ENCODE measurements at places on chromosomes 4 and X.
A peak's percentile ranks its signal among the peaks of the same experiment; 100 is the strongest.

DNA sequence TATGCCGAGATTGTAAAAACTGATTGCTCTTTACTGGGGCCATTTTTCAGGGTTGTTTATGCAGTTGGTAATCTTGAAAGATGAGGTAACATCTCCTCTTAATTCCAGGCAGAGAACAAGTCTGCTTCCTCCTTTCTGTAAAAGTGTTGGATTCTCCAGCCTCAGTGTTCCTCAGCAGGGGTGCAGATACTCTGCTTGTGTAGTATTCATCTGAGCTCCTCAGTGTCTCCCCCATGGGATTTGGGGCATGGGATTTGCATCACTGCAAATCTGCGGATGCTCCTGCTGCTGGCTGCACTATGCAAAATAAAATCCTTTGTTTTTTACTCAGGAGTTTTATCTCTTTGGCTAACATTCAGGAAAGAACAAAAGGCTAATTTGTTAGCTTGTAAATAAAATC lies 104.9 kb upstream of the ATP8A1 start:
- DNase-seq, result no peak

- DNase-seq, result no peak
Measured at GRCh38 chrX:38220415-38221390, at the start of gene SRPX. SRPX (minus strand) TSS chrX:38220871; CDS start chrX:38220792, 79 bp downstream.

DNA sequence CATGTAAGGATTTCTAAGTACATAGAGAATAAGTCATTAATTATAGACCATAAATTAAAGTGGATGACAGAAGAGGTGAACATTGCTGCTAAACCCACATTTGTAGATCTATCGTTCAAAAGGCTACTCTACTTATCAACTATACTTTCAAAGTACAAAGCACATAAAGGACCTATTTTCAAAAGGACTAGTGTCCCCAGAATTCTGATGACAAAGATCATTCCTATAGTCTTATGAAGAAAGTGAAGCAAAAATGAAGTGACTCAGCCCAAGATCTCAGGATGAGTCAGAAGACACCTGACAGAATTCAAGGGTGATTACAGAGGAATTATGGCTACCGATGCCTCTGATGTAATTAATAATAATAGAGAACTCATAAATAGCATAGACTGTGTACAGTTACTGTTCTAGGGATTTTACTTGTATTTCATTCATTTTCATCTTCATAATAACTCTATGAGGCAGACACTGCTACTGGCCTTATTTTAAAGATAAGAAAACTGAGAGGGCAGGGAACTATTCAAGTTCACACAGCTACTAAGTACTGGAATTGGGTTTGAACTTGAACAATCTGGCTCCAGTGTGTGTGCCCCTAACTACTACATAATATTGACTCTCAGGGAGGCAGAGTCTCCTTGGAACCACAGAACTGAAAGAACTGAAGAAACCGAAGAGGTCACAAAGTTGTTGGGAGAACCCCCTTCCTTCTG lies 17.1 kb downstream of the USP46 start:
- no peak for DNase-seq

- DNase-seq, result no peak
Measured at GRCh38 chr4:11281720-11282119, 147.0 kb downstream of the HS3ST1 start.

DNA sequence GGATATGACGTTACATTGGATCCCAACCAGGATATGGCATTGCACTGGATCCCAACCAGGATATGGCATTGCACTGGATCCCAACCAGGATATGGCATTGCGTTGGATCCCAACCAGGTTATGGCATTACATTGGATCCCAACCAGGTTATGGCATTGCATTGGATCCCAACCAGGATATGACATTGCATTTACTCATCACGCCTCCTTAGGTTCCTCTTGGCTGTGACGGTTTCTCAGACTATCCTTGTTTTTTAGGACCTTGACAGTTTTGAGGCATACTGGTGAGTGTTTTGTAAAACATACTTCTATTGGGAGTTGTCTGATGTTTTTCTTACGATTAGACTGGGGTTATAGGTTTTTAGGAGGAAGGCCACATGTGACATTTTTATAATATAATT lies 5.4 kb upstream of the ACSL1 start:
- no peak for DNase-seq

DNA sequence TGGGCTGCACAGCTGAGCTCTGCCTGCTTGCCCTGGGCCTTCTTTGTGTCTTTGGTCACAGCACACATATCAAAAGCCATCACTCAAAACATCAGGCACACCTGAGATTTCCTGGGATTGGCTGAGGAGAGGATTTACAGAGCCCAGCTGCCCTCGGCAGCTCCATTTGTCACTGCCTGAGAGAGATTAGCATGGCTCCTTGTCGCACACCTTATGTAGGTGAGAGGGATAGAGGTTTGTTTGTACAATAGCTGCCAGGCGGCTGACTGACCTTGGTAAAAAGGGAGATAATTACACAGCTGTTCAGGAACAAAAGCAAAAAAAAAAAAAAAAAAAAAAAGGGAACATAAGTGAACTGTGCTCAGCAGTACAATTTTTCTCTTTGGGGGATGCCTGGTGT lies 63.2 kb downstream of the MGST2 start:
- DNase-seq, result no peak

DNA sequence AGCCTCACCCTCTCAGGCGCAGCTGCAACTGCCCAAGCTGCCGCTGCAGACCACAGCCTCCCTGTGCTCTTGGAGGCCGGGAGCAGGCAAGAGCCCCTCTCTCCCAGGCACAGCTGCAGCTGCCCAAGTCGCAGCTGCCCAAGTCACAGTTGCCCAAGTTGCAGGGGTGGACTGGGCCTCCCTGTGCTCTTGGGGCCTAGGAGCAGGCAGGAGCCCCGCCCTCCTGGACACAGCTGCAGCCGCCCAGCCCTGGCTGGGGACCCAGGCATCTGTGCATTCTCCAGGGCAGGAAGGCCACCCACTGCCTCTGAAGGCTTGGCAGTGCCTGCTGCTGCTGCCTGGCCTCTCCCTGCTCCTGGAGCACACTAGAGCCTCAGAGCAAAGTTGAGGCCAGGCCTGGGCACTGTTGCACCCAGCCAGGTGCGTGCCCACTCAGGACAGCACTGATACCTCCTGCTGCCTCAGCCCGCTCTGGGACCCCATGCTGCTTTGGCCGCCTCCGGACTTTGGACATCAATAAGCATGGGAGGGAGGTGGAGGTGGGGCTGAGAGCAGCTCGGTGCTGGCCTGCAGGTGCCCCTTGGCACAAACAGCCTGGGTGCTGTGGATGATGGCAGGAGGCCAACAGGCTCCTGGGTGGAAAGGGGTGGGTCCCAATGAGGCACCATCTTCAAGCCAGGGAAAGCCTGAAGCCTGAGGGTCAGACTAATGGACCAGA lies 247.5 kb downstream of the PDGFC start:
- no peak for DNase-seq

- no peak for DNase-seq
Measured at GRCh38 chrX:81537723-81538122, 335.8 kb downstream of the SH3BGRL start.

- DNase-seq, result no peak
Measured at GRCh38 chrX:34238896-34239295, 106.8 kb upstream of the FAM47A start.

DNA sequence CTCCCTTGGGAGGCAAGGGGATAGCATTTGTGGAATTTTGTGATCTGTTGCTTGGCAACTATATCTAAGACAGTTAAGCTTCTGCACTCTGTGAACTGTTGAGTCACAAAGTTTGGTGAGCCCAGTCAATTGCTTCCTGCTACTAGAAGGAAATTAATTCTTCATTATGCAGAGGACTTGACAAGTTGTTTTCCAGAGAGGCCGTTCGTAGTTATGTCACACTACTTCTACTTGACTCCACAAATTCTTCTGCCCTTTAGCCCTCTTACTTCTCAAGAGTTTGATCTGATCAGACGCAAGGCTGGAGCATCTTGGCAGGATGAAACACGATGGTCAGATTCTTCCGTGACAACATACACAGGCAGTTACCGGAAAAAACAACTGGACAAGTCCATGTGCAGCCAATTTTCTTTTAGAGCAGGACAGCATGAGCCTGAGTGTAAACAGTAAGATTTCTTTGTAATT lies at the start of gene C4orf51:
TSS of gene C4orf51 (plus strand) at position 156 of the 465 bp plus-strand sequence. CDS start at position 214, 58 bp downstream.
- DNase-seq, result no peak

DNA sequence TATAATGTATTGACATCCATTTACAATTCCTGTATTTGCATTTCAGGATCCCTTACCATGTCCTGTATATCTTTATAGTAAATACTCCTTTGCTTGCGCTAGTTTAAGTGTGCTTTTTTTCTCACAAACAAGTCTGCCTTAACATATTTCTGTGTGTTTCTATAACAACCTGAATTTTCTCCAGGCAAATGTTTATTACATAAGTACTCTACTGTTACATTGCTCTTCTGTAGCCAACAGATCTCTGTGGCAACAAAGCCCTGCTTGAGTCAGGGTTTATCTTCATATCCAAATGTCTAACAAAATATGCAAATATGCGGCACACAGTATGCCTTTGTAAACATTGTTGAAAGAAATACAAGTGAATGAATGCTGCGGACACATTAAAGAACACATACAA lies 625.5 kb downstream of the TLL1 start:
- DNase-seq, result no peak

DNA sequence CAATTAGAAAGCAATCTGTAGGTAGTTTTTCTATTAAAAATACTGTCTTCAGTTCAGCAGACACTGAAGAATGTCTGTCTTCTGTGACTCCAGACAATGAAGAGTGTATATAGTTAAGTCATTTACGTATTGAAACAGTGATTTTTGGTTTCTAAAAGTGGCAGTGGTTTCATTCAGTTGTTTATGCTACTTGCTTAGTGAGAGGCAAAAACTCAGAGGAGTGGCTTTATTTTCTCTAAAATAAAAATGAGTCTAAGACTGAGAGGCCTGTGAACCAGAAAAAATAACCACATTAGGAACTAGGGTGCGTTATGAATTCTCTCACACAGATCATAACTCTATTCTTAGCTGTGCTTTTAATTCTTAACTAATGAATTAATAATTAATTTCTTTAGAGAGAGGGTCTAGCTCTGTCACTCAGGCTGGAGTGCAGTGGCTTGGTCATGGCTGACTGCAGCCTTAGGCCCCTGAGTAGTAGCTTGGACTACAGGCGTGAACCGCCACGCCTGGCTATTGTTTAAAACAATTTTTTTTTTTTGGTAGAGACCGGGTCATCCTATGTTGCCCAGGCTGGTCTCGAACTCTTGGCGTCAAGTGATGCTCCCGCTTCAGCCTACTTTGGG lies 31.4 kb downstream of the FREM3 start:
- DNase-seq, result peak; percentile 3

DNA sequence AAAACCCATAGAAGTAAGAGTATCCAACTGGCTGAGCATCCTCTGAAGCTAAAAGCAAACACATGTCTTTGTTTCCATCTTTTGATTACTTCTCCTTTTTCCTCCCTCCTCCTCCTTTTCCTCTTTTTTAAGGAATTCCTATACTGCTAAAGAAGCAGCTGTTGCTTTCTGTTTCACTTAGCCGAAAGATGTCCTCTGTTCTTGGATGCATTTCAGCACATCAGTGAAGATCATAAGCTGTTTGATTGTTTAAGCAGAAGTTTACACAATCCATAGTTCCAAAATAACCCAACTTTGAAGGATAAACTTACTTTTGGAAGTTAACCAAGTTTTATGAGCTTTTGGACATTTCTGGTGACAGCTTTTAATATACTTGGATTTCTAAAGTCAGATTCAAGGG lies 55.1 kb upstream of the TNIP3 start:
- DNase-seq, result no peak

- no peak for DNase-seq
Measured at GRCh38 chr4:102362922-102363432, 17.7 kb upstream of the SLC39A8 start.

DNA sequence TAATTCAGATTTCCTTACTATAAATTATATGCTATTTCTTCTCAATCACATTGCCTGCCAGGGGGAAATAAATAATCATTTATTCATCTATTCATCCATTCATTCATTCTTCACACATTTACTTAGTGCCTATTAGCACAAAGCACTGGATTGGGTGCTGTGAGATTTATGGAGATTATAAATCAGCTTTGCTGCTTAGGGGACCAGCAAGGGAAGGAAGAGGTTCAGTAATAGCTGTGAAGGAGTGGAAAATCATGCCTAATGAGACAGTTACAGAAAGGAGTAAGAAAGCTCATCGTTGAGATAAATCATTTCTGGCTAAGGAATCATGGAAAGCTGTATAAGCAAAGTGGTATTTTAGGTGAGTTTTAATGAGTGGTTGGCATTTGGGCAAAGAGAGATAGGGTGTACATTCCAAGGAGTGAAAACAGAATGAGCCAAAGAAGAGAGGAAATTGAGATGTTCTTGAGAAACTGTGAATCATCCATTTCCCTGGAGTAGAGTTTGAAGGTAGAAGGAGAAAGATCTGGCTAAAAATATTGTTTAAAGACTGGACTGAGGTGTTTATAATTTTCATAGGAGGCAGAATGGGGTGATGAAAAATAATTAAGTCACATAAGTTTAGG lies 9.6 kb downstream of the ARSJ start:
- no peak for DNase-seq

DNA sequence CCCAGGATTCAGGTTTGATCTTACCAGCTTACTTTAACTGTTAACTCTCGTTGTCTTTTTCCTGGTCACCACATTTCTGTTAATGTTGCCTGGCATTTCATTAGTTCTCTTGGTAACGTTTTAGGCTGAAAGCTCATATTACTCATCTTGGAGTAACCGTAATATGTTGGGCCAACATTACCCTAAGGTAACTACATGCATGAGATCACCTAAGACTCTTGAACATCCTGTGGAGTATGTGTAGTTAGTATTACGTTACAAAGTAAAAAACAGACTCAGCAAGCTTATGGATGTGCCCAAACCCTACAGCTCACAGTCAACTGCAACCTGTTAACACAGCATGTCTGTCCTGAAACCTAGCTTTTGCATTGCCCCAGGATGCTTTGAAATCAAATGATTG lies 203.3 kb upstream of the HS3ST1 start:
- no peak for DNase-seq

DNA sequence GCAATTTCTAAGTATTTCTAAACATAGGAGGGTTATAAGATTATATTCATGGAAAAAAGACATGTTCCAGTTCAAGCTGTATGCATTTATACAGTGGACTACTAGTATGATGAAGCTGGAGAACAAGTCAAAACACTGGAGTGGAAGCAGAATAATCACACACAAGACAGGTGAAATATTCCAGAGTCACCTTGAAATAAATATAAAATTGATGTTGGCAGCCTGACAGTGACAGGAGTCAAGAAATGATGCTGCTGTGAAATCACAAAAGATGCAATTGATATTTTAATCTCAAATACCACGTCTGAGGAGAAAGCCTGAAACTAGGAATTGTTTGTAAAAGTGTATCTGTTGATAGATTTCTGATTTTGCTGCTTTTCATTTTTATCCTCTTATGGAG lies 667.3 kb downstream of the IL1RAPL1 start:
- no peak for DNase-seq

DNA sequence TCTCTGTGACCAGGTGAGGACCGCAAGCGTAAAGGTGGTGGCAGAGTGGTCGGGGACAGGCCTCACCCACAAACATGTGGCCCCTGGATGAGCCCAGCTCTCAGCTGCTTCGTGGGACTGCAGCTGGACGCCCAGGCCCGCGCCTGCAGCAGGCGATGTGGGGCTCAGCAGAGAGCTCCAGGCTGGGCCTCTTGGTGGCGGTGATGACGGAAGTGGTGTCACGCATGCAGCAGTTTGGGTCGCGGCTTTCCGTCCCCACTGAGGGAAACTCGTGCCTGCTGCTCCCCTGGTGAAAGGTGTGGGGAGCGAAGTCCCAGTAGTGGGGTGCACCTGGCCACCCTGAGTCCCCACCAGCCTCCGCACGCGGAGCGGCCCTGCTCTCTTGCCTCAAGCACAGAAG lies 26.9 kb downstream of the PCGF3 start:
- DNase-seq, result no peak
